Lower leg skin (tissue), 4 donors: ENCODE measurements at places on chromosomes 6 and 20. TPM values are rescaled to one million over a fixed set of nuclear protein-coding genes. Genes with fewer than 3 reads are reported as not detected.

DNA sequence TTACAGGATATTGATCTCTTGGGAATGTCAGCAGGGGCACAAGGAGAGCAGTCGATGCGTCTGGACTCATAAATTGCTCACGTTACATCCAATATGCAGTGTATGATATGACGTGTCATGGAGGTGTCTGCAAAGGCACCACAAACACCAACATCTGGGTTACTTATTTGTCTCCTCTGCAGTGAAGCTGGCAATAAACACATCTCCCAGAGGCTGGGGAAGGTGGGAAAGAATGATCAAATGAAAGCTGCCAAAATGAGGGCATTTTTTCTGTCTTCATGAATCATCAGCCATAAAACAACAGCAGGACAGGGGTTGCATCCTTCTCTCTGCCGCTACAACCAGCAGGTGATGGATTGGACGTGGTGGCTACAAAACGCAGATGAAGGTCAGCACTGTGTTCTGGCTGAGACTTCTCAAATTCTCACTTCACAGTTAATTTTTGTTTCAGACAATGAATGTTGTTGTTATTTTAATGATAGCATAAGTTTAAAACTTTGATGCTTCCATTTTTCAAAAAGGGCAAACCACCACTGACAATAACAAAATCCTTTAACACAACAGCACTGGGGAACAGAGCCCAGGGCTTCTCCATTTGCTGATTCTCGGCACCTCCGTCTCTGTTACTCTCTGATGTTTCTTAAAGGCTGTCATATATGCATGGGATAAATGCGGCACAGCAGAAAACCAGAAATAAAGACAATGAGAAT lies 47.5 kb downstream of the ERMARD start:
- DNase-seq = peak; percentile 26

ERMARD gene
- total RNA-seq = 12.0 TPM

VAPB gene
- 11.6 TPM for total RNA-seq

- DNase-seq = no peak
Observed at GRCh38 chr6:107140581-107140980, 25.3 kb upstream of the BEND3 start.

MAPK14 gene
- total RNA-seq = 153 TPM

DNA sequence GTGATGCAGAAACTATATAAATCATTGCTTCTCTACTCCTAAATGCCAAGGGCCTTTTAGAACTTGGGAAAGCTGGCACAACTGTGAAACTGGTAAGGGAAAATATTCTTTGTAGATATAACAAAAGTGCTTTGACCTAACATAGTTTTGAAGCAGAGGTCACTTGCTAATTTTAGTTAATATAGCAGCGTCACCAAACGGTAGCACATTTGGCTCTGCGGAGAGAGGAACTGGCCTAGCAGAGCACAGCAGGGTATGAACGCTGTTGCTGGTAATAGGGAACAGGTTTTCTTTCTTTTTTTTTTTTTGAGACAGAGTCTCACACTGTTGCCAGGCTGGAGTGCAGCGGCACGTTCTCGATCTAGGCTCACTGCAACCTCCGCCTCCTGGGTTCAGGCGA lies 67.4 kb downstream of the ECT2L start:
- DNase-seq = no peak

TRIM39 gene
- total RNA-seq = 15.2 TPM

TAPBP gene
- 122 TPM for total RNA-seq

SLC16A10 gene
- total RNA-seq = 35.6 TPM

DNA sequence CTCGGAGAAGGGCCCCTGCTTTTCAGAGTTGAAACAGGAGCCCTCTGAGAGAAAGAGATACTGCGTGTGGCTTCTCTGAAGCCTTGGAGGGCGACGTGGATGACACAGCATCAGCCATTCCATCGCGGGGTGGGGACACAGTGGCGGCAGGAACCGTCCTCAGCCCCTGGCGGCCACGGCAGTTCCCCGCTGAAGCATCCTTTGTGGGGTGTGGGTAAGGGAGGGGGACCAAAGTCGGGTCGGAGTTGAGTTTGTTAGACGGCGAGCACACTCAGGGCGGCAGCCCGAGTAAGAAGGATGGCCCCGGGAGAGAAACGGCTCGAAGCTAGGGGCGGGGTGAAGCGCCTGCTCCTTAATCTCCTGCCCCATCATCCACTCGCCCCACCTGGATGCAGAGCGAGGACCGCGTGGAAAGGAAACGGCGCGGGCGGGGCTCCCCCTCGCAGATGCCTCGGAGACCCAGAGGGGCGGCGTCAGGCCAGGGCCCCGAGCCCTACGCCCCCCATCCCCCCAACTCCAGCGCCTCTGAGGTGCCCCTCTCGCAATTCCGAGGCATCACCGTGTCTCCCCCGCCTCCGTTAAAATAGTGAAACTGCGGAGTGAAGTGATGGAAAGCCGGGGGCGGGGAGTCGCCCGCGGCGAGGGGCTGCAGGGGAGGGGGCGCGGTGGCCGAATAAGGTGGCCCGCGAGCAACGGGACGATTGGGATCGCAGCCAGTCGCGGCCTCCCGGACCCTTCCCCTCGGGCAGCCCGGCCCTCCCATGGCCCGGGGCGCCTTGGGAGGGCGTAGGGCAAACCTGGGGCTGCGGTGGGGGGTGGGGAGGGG lies 796 bp upstream of the RREB1 start:
- DNase-seq = peak; percentile 92

TEAD3 gene
- total RNA-seq = 73.2 TPM

GRCh38 chr6:166165558-166166313 lies 1.9 kb downstream of the TBXT start:
- DNase-seq = no peak

DNA sequence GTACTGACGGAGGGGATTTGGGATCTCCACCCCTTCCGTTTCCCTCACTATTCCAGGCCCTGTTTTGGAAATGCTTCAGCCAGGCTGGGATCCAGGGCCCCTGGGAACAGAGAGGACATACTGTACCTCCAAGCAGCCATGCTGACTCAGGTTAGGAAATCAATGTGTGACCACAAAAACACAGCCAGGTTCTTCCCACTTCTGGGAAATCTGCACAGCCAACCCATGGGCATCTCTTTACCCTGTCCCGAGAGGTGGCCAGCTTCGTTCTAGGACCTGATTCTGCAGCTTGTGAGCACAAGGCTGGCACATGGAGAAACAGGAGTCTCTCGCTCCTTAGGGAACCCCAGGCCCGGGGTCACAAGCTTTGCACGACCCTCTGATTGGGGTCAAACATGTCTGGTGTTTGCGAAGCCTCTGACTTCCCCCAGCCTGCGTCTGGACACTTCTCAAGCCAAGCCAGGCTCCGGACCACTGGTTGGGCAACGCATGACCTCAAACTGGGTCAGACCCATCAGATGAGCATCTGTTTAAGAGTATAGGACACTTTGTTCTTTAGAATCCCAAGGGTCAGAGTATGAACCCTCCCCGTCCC lies 8.3 kb upstream of the TTPAL start:
- peak; percentile 90 for DNase-seq

GRCh38 chr20:1669304-1669703 lies 11.7 kb upstream of the SIRPG start:
- no peak for DNase-seq

- DNase-seq = no peak
Observed at GRCh38 chr6:82704045-82704444, 340.4 kb downstream of the TPBG start.

- peak; percentile 81 for DNase-seq
Observed at GRCh38 chr6:26553635-26554446, 15.7 kb downstream of the HMGN4 start.

- no peak for DNase-seq
Observed at GRCh38 chr6:26089272-26089671, 2.0 kb downstream of the HFE start.

FERMT1 gene
- total RNA-seq = 28.4 TPM

- no peak for DNase-seq
Observed at GRCh38 chr20:57325632-57326356, 3.8 kb upstream of the SPO11 start.

TCP11 gene
- total RNA-seq = not detected

GRCh38 chr20:45828589-45828988 lies 1.5 kb upstream of the TNNC2 start:
- no peak for DNase-seq

- DNase-seq = no peak
Observed at GRCh38 chr6:15096894-15097837, 148.7 kb upstream of the JARID2 start.

GRCh38 chr6:30062471-30063178 lies 1.6 kb downstream of the POLR1H start:
- no peak for DNase-seq

DNA sequence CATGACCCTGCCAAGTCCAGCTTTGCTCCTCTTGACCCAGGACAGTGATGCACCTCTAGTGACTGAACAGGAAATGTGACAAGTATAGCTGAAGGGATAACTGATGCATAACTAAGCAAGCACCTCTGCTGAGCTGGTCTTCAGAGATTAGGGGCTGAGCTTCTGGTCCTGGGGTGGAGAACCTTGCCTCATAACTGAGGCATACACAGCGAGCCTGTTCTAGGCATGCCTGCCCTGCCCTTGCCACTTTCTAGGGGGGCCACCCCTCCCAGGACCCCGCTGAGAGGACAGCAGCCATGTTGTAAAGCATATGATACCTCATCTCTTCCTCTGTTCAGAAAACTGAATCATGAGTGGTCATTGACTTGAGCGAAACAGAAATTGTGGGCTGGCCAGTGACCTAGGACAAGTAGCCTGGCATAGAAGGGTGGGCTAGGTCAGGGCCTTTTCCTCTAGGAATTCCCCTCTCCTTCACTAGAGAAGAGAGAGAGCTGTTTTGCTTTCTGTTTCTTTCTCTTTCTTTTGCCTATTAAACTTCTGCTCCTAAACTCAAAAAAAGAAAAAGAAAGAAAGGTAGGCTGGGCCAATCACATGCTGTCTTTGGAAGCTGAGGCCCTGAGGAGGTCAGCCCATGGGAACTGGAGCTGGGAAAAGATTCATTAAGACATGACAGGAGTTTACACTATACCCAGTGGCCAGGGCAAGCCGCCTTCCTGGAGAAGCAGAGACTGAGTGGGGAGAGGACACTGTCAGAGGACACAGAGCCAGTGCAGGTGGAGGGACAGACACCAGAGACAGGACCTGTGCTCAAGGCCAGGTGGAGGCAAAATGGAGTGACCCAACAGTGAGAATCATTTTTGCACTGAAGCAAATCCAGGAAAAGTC lies 23.1 kb downstream of the ALDH5A1 start:
- no peak for DNase-seq

DNA sequence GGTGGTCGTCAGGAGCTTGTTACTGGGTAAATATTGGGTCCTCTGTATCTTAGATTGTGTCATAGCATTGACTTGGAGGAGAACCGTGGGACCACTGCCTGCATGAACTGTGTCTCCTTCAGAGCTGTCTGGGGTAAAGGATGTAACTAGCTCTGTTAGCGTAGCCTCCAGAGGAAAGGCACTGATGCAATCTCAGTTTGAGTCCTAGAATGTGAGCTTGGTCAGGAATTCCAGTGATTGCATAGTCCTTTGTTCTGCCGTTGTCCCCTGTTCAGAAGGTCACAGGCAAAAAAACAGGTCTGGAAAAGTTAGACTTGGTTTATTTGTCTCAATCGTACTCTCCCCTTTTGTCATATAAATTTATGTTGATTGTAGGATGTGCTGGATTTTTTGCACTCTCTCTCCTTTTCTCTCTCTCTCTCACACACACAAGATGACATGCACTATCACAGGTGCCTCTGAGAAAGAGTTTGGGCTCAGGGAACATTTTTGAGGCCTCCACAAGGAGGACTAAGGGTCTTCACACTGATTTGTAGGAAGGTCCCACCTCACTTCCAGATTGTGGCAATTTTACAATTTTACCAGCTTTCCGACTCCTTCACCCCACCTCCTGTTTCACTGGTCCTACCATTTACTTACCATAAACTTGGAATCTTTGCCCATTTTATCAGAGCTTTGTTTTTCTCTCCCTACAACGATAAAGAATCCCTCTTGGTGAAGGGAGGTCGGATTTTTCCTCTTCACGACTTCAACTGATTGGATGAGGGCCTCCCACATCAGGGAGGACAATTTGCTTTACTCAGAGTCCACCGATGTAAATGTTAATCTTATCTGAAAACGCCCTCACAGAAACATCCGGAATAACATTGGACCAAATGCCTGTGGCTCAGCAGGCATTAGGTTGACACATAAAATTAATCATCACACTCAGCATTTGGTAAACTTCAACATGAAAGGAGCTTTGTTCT lies 7.0 kb upstream of the DACT2 start:
- DNase-seq = no peak

SPDEF gene
- total RNA-seq = 9.1 TPM

HLA-DQA1 gene
- 19.8 TPM for total RNA-seq

DNA sequence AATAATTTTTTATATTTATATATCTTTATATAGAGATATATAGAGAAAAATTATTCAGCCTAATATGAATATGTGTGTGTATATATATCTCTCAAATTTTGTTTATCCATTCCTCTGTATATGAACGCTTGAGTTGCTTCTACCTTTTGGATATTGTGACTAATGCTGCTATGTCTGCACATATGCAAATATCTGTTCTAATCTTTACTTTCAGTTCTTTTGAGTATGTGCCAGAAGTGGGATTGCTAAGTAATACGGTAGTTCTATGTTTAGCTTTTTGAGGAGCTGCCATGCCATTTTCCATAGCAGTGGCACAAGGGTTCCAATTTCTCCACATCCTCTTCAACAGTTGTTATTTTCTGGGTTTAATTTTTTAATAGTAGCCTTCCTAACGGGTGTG lies 72.8 kb upstream of the CEP85L start:
- DNase-seq = no peak

DNA sequence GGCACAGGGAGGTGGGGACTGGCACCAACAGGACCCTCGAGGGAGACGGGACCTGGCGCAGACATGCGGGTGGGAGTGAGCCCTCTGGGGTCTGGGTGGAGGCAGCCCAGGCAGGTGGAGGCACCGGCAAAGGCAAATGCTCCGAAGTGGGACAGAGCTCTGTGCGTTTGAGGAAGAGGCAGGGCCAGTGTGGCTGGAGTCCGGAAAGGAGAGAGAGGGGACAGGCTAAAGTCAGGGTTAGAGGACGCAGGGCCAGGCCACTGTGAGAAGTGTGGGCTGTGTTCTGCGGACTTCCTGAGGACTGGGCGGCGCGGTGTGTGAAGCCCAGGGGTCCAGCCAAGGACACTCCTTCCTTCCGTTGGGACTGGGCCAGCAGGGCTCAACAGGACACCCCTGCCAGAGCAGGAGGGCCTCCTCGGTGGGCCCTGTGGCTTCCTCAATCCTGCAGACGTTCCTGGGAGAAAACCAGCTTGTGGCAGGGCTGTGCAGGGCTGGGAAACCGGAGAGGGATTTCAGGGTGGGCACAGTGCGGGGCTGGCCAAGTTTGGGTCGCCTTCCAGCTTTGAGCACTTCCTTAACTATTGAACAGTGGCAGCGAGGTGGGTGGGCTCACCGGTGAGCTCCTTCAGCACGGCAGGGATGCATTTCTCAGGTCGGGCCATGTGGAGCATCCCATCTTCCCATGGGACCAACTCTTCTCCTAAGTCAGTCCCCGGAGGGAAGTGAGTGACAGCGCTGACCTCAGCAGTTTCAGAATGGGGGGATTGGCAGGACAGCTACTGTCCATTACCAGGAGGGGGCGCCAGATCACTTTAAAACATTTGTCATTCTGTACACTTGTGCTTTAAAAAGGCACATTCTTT lies 22.5 kb downstream of the MOCS3 start:
- DNase-seq = no peak

SRSF12 gene
- total RNA-seq = not detected

BEND3 gene
- total RNA-seq = 1.8 TPM

KLHDC3 gene
- 84.7 TPM for total RNA-seq

OSER1 gene
- total RNA-seq = 41.2 TPM

OR2B6 gene
- not detected for total RNA-seq
